ENCODE measurements at places on chromosomes 2 and 18.

GRCh38 chr18:64017870-64018269 lies 48.0 kb downstream of the SERPINB8 start:
- no peak for DNase-seq

DNA sequence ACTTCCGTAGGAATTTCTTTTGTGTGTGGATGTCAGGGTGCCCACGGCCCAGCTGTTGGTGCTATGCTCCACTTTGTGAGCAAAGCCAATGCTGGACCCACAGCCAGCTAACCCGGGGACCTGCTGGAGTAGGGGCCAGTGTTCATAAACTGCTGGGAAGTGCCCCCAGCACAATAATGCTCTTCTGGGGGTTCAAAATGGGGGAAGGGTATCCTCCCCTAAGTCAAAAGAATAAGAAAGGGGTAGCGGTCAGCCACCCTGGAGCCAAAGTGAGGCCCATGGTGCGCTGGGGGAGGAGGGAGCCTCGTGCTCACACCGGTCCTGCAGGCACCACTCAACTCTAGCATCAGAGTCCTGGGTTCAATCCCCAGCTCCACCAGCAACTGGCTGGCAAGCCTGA lies 115.8 kb upstream of the NPAS2 start:
- DNase-seq, result no peak

- peak; percentile 76 for DNase-seq
These were observed 25.4 kb upstream of the OTOF start for GRCh38 chr2:26503231-26503880.

DNA sequence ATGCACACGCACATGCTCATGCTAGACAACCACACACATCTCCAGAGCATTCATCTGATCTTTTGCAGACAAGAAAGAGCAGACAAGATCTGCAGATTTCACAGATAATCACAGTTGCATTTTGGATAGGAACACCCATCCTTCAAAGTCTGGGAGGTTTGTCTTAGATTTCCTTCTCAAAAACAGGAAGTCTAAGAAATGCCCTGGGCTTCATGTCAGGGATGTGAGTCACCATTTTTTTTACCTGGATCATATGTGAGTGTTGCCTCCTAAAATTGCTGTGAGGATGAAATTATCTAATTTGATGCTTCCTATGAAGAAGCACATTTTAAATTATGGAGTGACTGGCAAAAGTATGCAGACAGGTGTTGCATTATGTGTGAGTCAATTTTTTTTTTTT lies 46.1 kb downstream of the SRD5A2 start:
- DNase-seq, result no peak

- DNase-seq, result no peak
These were observed 137.0 kb upstream of the NCKAP5 start for GRCh38 chr2:133705287-133705686.

DNA sequence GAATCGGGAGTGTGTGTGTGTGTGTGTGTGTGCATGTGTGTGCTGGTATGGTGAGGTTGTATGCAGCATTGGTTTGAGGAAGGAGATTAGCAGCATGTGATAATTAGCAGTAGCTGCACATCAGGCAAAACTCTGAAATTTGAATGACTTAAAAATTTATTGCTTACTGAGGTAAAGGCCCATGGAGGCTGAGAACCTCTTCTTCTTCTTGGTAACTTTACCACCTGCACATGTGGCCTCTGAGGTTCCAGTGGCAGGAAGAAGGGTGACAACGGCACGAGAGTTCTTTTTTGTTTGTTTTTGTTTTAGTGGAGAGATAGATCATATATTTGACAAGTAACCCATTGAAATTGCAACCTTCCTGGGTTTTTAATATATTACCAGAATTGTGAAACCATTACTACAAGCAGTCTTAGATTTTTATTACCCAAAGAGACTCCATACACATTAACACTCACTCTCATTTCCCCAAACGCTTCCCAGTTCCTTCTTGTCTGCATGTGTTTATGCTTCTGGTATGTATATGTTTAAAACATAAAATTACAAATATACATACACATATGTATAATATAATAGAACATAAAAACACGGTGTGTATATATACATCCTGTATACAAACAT lies 292.1 kb downstream of the PTGR3 start:
- DNase-seq, result no peak

- DNase-seq, result no peak
These were observed 718.8 kb upstream of the PKDCC start for GRCh38 chr2:41329040-41329439.

DNA sequence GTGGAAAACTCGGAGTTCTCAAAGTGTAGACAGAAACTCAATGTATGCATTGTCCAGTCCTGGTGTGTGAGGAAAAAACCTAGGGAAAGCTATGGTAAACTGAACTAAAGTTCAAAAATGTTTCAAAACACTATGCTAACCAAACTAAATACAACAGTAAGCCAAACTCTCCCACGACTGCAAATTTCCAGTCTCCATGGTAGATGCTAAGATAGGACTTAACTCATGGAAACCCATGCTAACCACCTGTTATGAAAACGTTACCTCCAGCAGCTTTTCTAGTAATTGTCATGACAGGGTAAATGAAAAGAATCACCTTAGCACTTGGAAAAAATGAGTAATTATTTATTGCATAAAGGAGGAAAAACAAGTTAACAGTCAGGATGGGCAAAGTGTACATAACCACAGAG lies 135.7 kb upstream of the EPC2 start:
- no peak for DNase-seq
